ENCODE measurements at places on chromosomes 4 and X.

DNA sequence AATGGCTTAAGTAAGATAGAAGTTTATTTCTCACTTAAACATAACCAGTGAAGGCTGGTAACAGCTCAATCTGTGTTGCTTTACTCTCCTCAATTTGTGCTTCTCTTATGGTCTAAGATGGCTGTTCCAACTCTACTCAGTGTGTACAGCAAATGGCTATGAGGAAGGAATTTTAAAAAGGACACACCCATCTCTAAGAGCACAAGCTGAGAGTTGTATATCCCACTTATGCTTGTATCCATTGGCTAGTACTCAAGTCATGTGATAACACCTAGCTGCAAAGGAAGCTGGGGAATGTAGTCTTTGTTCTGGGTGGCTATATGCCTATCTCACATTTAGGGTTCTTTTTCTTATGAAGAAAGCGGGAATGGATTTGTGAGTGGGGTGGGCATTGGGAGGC, 63.3 kb downstream of the GPAT3 start:
- peak; percentile 22 for DNase-seq

DNA sequence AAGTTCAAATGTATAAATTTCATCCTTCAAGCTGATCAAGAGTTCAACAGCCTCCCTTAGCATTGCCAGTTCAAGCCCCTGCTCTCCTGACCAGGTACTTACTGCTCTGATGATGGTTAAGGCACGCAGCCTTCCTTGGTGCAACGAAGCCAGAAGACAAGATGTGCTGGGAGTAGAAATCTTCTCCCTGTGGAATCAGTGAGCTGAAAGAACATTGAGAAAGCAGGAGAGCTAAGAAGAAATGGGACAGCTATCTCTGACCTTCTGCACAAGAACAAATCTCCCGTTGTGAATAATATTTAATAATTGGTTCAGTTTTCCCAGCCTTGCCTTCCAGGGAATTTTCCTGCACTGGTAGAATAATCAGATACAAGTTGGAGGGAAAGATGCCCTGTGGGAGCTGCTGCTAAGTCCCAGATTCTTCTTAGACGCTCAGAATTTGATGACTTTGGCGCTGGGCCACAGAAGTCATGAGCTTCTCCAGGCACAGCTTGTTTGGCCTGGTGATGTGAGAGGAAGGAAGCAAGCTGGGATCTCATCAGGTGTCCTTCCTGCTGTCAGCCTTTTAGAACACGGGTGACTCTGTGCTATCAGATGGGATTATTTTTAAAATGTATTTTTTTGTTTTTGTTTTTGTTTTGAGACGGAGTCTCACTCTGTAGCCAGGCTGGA, 77.8 kb downstream of the CD38 start:
- DNase-seq: no peak

- no peak for DNase-seq
Observed at GRCh38 chr4:85740431-85740861, 265.5 kb downstream of the ARHGAP24 start.

GRCh38 chr4:15956179-15956850, 6.7 kb downstream of the FGFBP2 start:
- DNase-seq: peak; percentile 39

DNA sequence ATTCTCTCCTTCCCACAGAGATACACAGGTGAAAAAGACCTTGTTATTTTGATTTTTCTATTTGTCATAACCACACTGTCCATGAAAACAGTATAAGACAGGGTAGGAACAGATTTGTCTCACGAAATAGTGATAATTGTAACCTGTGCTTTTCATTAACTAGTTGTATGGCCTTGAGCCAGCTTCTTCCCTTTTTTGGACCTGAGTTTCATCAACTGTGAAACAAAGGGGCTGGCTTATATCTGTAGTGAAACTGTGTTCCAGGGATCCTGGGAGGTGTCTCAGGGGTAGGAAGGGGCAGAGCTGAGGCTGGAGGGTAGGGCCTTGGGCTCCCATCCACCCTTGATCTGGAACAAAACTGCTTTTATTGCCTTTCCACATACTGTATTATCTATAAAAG, 50.9 kb downstream of the MED28 start:
- no peak for DNase-seq

GRCh38 chr4:9979101-9979701, 42.1 kb downstream of the SLC2A9 start:
- no peak for DNase-seq

DNA sequence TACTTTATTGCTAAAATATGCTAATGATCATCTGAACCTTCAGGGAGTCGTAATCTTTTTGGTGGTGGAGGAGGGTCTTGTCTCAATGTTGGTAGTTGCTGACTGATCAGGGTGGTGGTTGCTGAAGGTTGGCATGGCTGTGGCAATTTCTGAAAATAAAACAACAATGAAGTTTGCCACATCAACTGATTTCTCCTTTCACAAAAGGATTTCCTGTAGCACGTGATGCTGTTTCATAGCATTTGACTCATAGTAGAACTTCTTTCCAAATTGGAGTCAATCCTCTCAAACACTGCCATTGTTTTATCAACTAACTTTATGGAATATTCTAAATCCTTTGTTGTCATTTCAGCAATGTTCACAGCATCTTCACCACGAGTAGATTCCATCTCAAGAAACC, 19.3 kb downstream of the DDIT4L start:
- no peak for DNase-seq

DNA sequence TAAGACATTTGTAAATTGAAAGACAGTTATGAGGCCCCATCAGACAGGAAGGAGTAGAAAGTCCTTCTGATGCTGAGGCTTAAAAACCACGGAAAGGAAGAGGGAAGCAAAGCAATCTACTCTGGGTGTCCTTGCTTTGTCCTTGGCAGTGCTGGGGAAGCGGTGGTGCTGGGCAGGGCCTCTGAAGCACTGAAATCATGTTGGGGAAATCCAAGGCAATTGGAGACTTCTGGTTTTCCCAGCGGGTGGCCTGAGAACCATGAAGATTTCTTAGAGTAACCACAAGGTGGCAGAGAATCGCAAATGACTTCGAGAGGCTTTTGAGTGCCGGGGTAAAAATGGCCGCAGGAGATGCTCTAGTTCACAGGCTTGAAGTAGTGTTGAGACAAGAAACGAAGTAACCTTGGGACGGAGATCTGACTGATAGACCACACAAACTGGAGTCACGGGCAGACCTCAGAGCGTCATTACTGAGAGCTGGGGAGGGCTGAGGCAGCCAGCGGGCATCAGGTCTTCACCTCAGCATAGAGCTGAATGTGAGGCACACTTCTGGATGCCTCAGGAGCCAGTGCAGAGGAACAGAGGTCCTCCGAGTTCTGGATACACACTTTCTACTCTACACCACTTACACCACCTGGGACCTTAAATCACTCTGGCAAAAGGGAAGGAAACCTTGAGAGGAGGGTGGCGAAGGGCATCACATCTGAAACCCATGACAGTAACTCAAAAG, 130.7 kb upstream of the GPRIN3 start:
- peak; percentile 21 for DNase-seq

GRCh38 chr4:140790765-140791164, 34.6 kb upstream of the TBC1D9 start:
- DNase-seq: no peak

DNA sequence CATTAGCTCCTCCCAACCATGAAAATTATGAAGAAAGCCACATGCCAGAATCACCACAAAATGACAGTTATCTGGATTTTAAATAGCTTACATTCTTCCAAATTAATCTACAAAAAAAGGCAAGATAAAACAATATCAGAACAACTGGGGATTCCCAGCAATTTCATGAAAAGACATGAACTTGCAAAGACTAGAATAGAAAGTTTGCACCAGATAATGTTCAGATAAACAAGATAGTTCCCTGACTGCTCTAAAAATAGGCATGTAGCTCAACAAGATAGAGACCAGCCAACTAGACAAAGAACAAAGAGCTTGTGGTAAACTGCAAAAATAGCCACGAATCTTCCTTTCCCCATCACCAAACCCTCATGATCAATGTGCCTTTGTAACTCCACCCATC, 30.3 kb upstream of the DDX53 start:
- no peak for DNase-seq

GRCh38 chrX:11541510-11541909, 124.2 kb downstream of the ARHGAP6 start:
- DNase-seq: no peak

DNA sequence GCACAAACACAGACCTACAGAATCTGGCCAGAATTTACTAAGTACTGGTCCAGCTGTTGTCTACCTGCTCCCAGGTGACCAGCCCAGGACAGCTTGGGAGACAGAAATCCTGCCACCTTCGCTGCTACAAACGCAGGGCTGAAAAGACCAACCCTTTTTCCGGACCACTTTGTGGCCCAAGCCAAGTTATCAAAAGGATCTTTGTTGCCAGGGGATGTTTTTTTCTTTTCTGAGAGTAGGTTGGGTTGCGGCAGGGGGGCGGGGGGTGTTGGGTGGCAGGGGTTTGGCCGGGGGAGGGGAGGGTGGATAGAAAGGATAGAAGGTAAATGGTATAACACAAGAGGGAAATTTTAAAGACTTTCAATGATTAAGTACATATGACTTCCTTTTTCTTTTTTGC, 63.4 kb downstream of the STOX2 start:
- no peak for DNase-seq

- no peak for DNase-seq
Observed at GRCh38 chrX:22059775-22060174, 27.6 kb downstream of the PHEX start.

DNA sequence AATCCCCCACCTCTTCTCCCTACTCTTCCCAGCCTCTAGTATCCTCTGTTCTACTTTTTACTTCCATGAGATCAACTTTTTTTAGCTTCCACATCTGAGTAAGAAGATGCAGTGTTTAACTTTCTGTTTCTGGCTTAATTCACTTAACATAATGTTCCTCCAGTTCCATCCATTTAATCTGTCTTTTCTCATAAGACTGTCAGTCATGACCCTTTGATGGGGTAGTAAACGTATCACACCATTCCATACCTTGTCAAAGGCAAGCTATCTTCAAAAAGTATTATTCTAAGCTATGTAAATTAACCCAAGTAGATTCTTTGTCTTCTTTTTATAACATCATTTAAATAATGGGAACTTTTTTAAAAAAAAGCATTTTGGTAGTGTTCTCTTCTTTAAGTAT, 15.0 kb upstream of the GBA3 start:
- no peak for DNase-seq

GRCh38 chr4:6333301-6334202, 63.9 kb downstream of the WFS1 start:
- no peak for DNase-seq

DNA sequence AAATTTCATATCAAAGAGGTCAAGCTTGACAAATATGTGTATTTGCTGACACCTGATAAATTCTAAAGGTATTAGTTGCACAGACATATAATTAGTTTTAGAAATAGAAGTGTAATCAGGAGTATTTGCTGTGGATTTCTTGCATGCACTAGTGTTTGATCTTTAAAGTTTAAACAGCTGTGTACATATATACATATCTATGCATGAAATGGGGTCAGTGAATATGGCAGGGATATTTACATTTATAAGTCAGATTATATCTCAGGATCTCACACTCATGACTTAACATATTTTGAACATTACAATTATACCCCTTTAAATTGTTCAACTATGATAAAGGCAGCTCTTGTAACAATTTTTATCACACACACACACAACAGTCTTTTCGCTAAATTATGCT, 547.4 kb upstream of the ACTRT1 start:
- DNase-seq: no peak

GRCh38 chr4:81211956-81212355, 3.1 kb downstream of the PRKG2 start:
- no peak for DNase-seq

GRCh38 chr4:168622600-168622999, 125.7 kb downstream of the PALLD start:
- DNase-seq: no peak

DNA sequence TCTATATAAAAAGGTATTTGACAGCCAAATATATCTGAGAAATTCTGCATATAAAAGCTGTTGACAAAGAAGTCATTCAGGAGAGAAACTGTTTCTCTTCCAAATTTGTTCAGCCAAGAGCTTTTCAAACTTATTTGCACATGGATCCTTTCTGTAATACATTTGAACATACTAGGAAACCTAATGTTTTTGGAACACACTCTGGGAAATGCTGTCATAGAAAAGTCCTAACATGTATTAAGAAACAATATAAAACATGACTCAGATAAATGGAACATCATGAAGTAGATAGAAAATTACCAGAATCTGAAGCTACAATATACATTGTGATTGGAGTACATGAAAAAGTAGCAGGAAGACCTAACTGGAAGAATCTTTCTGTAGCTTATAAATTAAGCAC, 781.5 kb upstream of the EPHA5 start:
- DNase-seq: no peak

GRCh38 chrX:72349190-72349589, 43.5 kb upstream of the CITED1 start:
- DNase-seq: no peak

DNA sequence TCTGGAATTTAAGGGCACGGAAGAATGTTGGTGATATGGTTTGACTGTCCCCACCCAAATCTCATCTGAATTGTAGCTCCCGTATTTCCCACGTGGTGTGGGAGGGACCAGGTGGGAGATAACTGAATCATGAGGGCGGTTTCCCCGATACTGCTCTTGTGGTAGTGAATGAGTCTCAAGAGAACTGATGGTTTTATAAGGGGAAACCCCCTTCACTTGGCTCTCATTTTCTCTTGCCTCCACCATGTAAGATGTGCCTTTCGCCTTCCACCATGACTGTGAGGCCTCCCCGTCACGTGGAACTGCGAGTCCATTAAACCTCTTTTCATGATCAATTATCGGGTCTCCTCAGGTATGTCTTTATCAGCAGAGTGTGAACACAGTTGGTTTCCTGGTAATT, 25.6 kb upstream of the DHRSX start:
- DNase-seq: no peak

DNA sequence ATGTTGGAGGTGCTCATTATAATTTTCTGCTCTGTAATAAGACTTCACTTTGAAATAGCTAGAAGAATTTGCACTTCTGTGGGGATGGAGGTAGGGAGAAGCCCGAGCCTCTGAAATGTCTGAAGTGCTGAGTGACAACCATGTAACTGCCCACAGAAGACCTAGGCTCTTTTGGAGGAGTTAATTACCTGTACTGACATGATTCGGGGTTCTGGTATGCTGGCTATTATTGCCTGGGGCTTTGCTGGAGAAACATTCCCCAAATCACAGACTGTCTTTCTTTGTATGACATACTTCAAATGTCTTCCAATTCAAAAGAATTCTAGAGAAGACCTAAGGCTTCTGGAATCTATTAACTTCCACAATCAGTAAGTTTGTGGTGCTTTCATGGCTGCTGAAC, 211.2 kb upstream of the POF1B start:
- no peak for DNase-seq

GRCh38 chr4:109690690-109691410, 12.4 kb downstream of the CASP6 start:
- no peak for DNase-seq

DNA sequence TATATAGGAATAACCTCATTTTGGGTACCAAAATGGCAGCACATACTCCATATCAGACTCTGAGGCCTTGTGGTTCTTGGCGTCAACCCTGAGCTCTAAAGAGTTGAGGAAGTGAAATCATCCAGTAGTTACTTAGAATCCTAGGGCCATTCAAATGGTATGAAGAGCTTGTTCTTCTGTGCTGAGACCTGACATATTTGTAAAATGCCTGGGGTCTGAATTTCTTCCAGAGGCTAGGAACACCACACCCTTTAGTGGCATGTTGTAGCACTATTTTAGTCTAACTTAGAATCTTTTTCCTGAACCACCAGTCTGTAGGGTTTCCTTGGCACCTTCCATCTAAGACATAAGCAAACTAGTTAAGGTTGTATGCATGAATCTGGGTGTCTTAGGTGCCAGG, 18.1 kb upstream of the GDPD2 start:
- no peak for DNase-seq
